Stimulated activated CD4-positive, alpha-beta T cell treated with anti-CD3 and anti-CD28 coated beads, Interleukin-12 subunit alpha, Interleukin-12 subunit beta, amount 100 ng/mL, for 48 hours (primary cell): ENCODE measurements at places on chromosomes 6 and 20.

GRCh38 chr6:95660544-95660943 is 83.2 kb downstream of the MANEA start:
- no peak for DNase-seq

DNA sequence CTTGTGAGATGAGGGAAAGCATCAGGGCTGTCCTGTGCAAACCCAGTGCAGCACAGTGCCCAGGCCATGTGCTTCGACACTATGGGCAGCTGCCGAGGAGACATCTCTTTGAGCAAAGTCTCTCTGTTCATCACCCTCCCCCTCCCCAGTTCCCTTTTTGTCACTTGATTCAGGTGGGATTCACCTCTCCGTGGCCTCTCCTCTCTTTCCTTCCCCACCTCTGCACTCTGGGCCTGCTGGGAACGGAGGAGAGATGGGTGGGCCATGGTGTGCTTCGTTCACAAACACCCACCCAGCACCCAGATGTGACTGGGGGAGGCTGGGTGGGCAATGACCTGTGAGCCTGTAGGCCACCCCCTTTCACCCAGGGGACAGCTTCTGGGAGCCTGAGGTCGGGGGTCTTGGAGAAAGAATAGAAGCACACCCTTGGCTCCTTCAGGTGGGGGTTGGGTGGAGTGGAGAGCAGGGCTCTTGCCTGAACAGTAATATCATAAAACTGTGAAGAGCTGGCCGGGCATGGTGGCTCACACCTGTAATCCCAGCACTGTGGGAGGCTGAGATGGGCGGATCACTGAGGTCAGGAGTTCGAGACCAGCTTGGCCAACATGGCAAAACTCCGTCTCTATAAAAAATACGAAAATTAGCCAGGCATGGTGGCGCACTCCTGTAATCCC is 33.5 kb upstream of the DLGAP4 start:
- no peak for DNase-seq

GRCh38 chr6:93294879-93295278 is 124.5 kb downstream of the EPHA7 start:
- no peak for DNase-seq

- DNase-seq = no peak
These were observed 364.3 kb upstream of the PTCHD4 start for GRCh38 chr6:48475275-48475674.

- no peak for DNase-seq
These were observed 501.1 kb downstream of the PTPRT start for GRCh38 chr20:42688576-42688975.

- no peak for DNase-seq
These were observed 72.1 kb downstream of the KHDC1L start for GRCh38 chr6:73152966-73153757.
